RPMI7951 (cell line): ENCODE measurements at places on chromosomes 13 and 19.

DNA sequence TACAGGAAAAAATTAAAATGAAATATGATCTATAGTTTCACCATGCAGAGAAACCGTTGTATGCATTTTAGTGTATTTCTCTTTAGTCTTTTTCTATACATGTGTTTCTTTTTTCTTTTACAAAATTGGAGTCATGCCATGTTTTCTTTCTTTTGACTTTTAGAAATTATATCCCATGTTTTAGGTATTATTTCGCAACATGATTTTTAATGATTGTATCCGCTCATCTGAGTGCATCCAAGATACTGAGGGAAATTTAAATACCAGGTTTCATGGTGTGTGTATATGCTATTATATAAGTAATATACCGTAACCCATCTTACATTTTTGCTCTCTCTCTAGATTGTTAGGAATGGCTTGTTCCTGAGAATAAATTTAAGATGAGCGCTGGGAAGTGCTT lies 82.3 kb downstream of the GPR12 start:
- no peak for DNase-seq

GRCh38 chr19:14081797-14082674 lies 3.5 kb downstream of the C19orf67 start:
- no peak for DNase-seq

- DNase-seq, result no peak
Observed at GRCh38 chr13:73759434-73759833, 374.8 kb downstream of the KLF12 start.

DNA sequence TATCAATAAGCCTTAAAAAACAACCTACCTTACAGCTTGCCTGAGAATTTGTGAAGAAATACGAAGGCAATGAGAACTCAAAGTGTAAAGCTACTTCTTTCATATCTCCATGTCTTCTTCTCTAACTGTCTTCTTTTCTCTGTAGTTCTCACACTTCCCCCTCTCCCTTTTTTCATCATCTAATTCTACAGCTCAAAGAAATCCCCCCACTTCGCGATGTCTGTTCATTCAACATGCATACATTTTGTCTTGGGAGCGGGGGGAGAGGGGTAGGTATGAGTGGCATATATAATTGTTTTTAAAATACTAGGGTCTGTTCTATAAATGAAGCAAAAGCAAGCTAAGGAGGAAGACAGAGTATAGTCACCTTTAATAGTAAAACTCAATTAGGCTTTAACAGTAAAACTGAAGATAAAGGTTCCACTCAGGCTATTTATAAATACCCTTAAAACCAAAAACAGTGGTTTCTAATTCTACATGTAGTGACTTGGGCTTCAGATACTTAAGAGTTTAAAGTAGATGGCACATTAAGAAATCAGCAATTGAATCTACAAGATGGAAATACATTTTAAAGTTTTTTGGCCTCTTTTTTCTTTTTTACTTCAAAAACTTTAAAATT lies 106.9 kb downstream of the KLF12 start:
- DNase-seq, result no peak

DNA sequence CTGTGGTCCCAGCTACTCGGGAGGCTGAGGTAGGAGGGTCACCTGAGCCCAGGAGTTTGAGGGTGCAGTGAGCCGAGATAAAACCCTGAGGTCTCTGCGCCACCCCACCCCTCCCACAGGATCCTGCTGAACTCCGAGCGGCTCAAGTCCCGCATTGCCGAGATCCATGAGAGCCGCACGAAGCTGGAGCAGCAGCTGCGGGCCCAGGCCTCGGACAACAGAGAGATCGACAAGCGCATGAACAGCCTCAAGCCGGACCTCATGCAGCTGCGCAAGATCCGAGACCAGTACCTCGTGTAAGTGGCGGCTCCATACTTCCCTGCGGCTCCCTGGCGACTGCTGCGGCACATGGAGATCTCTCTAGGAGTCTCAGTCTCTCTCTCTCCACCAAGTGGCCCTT lies 6.6 kb upstream of the IFI30 start:
- no peak for DNase-seq

GRCh38 chr13:21176982-21177284 lies 475 bp downstream of the MRPL57 start:
- no peak for DNase-seq
